ENCODE measurements at places on chromosomes 13 and 19.

- DNase-seq: no peak
Measured at GRCh38 chr13:99135591-99135990, 65.1 kb upstream of the UBAC2 start.

GRCh38 chr13:48729856-48730255 lies 76.1 kb downstream of the CYSLTR2 start:
- DNase-seq: no peak

- no peak for DNase-seq
Measured at GRCh38 chr19:31519256-31519655, 170.0 kb upstream of the TSHZ3 start.

DNA sequence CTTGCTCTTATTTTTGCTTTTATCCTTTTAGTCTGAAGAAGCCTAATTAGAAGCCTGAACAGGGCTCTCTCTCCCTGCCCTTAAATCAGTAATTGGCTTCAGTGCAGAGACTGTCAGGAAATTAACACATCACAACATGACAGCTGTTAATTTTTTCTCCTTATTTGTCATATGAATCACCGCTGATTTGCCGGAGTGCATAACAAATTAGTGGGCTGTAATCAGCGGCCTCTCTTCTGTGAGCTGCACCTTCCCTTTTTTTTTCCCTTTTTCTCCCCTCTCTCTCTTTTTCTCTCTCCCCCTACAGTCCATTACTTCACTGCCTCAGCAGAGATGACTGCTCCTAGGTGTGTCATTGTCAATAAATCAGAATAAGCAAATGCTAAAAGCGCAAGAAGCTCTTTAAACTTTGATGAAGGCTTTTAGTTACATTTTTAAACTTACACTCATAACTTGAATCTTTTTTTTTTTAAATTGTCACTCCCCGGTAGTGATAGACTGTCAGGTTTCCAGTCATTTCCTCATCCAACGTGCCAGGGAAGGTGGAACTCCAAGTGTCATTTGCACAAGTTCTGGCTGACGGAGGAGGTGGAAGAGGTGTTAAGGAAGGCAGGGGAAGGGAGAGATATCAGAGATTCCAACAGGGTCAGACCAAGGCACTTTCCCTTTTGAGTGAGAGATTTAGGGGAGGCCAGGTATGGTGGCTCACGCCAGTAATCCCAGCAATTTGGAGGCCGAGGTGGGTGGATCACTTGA lies 197.1 kb upstream of the TSHZ3 start:
- DNase-seq: no peak

DNA sequence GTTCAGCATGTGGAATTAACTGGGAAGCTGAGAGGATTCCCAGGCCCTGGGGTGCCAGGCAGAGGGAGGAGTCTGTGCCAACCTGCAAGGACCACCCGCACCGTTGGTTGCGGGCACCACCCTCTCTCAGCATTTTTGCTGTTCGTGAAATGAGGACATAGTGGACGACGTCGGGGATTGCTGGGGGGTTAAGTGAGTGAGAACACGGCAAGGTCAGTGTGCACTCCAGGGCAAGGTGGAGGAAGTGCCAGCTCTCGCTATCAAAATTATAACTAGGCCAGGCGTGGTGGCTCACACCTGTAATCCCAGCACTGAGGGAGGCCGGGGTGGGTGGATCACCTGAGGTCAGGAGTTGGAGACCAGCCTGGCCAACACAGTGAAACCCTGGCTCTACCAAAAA lies 2.2 kb downstream of the FXYD3 start:
- DNase-seq: no peak

- DNase-seq: peak; percentile 63
Measured at GRCh38 chr13:30142486-30143211, 164.7 kb downstream of the KATNAL1 start.

DNA sequence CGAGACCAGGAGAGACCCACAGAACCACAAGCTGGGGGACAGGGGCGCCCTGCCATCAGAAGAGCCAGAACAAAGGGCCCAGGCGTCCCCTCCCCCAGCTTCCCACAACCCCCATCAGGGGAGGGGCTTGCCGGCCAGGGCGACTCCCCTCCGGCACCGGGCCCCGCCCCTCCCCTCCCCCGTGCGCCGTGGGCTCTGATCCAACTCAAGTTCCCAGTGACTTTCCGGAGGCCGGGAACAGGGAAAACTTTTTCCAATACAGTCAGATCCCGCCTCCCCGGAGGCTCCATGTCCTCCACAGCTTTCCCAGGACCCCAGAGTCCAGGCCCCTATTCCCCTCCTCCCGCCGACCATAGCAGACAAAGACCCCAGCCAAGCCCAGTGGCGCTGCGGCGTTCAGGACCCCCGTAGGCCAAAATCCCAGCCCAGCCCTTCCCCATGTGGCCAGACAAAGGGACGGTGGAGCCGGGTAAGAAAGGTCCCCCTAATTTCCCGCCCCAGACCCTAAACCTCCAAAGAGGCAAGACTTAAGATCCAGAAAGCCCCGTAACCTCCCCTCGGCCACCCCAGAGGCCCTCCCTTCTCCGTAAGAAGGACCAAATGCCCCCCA lies 673 bp downstream of the TEAD2 start:
- DNase-seq: peak; percentile 96

- no peak for DNase-seq
Measured at GRCh38 chr19:18412610-18413239, 6.5 kb upstream of the SSBP4 start.

Data from right forelimb (tissue), 1 donor.